ENCODE measurements at places on chromosomes 12 and 14.
A peak's percentile ranks its signal among the peaks of the same experiment; 100 is the strongest.

- DNase-seq = no peak
These were observed 145.4 kb upstream of the BMP4 start for GRCh38 chr14:54102051-54102456.

DNA sequence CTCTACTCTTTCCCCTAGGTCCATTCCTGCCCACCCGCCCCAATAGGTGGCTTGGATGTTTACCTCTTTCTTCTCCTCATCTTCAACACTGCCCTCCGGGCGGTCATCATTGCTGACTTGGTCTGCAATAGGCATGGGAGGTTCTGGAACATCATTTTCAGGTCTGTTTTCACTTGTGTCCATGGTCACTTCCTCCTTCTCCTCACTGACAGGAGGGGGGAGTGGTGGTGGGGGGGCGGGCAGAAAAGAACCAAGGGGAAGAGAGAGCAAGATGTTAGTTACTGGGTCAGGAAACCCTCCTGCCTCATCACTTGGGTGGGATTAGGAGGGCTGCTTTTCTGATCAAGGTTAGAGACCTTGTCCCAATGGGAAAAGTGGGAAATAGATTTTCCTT is 12.1 kb upstream of the CDH24 start:
- DNase-seq = no peak

DNA sequence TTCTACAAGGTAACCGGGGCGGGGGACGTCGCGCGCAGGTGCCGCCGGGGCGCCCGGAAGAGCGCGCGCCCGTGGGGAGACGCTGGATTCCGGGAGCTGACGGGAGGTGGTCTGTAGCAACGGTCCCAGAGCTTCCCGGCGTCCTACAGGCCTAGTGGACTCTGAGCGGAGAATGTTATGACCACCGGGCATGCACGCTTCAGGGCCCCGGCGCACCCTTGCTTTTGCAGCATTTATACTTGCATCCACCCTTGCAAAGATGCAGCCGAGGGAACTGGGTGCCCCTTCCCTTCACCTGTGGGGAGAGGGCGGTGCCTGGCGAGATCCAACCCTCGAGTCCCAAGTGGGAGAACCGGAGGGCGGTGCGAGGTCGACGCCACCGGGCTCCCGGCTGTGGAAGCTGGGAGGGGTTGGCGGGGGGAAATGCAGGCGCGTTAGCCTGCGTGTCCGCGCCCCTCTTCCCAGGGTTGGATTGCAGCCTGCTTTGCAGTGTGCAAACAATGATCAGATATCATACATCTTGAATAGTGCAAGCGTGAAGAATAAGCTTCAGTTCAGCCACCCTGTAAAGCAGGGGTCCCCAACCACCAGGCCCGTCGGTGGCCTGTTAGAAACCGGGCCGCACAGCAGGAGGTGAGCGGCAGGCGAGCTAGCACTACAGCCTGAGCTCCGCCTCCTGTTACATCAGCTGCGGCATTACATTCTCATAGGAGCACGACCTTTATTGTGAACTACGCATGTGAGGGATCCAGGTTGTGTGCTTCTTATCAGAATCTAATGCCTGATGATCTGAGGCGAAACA is 576 bp downstream of the ERP29 start:
- DNase-seq = peak; percentile 69

- no peak for DNase-seq
These were observed 12.7 kb downstream of the ASB2 start for GRCh38 chr14:93963692-93964091.

DNA sequence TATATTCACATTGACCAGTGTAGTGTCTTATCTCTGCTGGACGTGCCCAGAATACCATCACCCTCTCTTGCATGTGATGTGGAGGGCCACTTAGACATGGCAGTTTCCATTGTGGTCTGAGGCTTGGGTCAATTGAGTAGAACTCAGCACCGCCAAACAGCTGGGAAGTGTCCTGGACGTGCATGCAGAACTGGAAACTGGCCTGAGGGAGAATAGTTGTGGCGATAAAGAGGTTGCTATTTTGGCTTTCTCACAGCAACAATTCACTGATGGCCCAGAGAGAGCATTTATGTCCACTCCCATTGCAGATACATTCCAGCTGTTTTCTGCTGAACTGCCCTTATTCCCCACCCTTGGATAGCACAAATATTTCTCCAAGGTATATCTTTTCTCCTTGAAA is 210.1 kb upstream of the DAAM1 start:
- DNase-seq = no peak

GRCh38 chr12:93373961-93374656 is 3.6 kb upstream of the NUDT4 start:
- DNase-seq = no peak

DNA sequence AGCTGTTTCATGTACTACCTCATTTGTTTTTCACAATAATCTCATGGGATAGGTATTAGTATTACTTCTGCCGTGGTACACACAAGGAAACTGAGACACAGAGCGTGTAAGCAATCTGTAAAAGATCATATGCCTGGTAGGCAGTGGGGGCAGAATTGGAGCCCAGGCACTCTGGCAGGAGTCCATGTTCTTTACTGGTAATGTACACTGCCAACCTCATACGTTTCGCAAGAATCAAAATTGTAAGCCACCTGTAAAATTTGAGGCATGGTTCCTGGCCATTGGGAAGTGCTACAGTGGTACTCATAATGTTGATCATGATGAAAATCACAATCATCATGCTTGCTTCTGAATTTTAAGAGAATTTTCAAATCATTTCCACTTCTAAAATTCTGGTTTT is 40.7 kb downstream of the TMTC1 start:
- no peak for DNase-seq
